Neural crest cell (in vitro differentiated cells): ENCODE measurements at places on chromosomes 6 and 20. TPM values are rescaled to one million over a fixed set of nuclear protein-coding genes. Genes with fewer than 3 reads are reported as not detected.

DNA sequence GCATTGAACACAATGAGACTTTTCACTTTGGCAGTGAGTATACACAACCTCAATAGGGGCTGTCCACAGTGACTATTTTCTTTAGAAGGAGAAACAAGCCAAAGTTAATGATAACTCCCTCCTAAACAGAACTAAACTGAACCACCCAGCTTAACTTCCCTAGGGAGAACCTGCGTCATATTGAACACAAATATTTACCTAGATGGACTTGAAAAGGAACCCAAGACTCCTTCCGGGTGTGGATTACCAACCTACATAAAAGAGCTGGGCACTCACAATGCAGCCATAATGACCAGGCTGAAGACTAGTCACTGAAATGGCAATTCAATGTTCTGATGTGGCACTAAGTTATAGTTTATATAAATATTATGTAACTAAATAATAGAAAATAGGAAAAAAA, 160.6 kb downstream of the IBTK start:
- DNase-seq = no peak
- H3K4me3 ChIP-seq = no peak overlapping the region
- H3K36me3 ChIP-seq = no peaks in the 10 kb centered on the region
- H3K27ac ChIP-seq = peak overlapping the region; percentile 19
- H3K4me1 ChIP-seq = peaks cover 26% of the 10 kb centered on the region
- no peaks in the 10 kb centered on the region for H3K27me3 ChIP-seq

GRCh38 chr20:33640287-33640686, 21.8 kb upstream of the C20orf144 start:
- H3K27ac ChIP-seq = no peak overlapping the region
- H3K27me3 ChIP-seq = no peaks in the 10 kb centered on the region
- no peaks in the 10 kb centered on the region for H3K4me1 ChIP-seq
- no peak for DNase-seq
- no peak overlapping the region for H3K4me3 ChIP-seq
- peaks cover 15% of the 10 kb centered on the region for H3K36me3 ChIP-seq

GRCh38 chr6:10384610-10385523, 30.0 kb downstream of the TFAP2A start:
- peaks cover 100% of the 10 kb centered on the region for H3K27me3 ChIP-seq
- H3K4me3 ChIP-seq = peak overlapping the region; percentile 56
- H3K4me1 ChIP-seq = peaks cover 63% of the 10 kb centered on the region
- no peak for DNase-seq
- H3K36me3 ChIP-seq = peaks cover 2% of the 10 kb centered on the region

- H3K36me3 ChIP-seq = no peaks in the 10 kb centered on the region
- no peaks in the 10 kb centered on the region for H3K27me3 ChIP-seq
- DNase-seq = no peak
- H3K4me3 ChIP-seq = no peak overlapping the region
- H3K4me1 ChIP-seq = peaks cover 58% of the 10 kb centered on the region
Observed at GRCh38 chr6:36784376-36784636, 54.9 kb downstream of the CPNE5 start.

DNA sequence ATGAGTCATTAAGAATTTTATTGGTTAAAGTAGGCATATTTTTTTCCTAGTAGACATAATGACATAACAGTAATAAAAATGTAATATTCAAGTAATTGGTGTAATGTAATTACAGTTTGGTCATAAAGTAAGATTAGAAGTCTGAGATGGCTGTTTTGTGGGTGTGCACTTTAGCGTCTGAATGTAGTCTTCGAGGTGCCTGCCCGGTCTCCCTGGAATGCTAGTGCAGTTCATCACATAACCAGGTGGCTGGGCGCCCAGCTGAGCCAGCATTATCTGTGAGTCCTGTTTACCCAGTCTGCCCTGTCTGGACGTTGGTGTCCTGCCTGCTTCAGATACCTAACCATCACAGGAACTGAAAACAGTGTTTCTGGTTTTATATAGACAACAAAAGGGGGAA, 419.1 kb downstream of the CDC5L start:
- no peak overlapping the region for H3K27ac ChIP-seq
- H3K4me3 ChIP-seq = no peak overlapping the region
- H3K27me3 ChIP-seq = no peaks in the 10 kb centered on the region
- peaks cover 4% of the 10 kb centered on the region for H3K4me1 ChIP-seq

DNA sequence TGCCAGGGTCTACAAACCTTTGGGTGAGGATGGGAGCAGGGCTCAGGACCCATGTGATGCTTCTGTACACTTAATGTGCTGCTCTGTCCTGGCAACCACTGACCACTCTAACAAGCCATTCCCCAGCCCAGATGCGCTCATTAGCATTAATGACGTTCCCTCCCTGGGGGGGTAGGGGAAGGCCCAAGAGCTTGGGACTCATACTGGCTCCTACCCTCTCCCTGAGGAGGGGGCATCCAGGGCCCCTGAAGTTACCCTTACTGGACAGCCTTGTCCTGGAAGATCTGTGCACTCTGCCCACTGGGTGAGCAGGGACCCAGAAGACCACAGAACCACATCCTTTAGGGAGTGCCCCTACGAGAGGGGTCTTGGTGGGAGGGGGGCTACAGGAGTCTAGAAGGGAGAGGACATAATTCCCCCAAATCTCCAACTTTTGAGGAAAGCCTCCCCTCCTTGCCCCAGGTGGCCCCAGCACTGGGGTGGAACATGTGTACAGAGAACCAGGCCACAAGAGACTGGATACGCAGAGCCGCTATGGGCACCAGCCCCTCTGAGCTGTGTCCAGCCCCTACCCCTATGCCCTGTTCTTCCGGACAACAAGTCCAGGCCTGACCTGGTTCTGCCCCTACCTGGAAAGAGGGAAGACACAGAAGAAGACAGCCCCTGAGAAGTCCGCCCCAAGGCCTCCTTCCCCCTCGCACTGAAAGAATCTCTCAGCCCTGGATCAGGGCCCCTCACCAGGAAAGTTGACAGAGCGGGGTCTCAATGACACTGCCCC, 1.4 kb downstream of the TEAD3 start:
- peak; percentile 40 for DNase-seq
- H3K4me3 ChIP-seq = peak overlapping the region; percentile 95
- H3K4me1 ChIP-seq = peaks cover 59% of the 10 kb centered on the region
- peak overlapping the region; percentile 52 for H3K27ac ChIP-seq
- H3K27me3 ChIP-seq = peaks cover 5% of the 10 kb centered on the region

DNA sequence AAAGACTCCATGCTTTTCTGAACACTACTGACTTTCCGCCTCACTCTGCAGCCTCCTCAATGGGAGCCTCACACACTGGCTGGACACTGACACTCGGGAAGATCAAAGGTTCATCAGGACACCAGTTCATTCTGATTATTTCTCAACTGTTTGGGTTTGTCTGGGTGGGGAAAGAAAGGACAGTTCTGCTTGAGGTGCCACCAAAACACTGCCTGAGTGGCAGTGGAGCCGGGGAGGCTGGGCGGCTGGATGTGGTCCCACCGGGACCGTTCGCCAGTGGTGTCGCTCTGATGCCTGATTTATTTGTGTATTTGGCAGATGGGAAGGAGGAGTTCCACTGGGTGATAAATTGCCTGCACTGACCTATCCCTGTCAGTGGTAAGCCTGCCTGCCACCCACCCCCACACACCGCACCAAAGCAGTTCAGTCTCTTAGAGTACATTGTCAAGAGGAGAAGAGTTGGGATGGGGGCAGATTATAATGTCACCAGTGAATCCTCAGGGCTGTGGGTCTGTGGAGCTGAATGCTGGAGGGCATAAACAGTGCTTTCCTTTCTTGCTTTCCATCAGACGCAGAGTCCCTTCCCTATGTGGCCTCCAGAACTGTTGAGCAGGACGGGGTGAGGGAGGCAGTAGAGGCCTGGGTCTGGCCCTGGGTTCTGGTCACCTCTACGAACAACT, 49.8 kb downstream of the EDN1 start:
- peaks cover 11% of the 10 kb centered on the region for H3K27me3 ChIP-seq
- no peak for DNase-seq
- H3K36me3 ChIP-seq = no peaks in the 10 kb centered on the region

- no peaks in the 10 kb centered on the region for H3K4me1 ChIP-seq
Observed at GRCh38 chr20:62889411-62889810, 27.8 kb upstream of the TCFL5 start.

GRCh38 chr6:68158256-68158655, 476.8 kb upstream of the ADGRB3 start:
- no peaks in the 10 kb centered on the region for H3K4me1 ChIP-seq
- no peak overlapping the region for H3K4me3 ChIP-seq
- no peaks in the 10 kb centered on the region for H3K27me3 ChIP-seq
- H3K36me3 ChIP-seq = peaks cover 5% of the 10 kb centered on the region

- peaks cover 22% of the 10 kb centered on the region for H3K4me1 ChIP-seq
- H3K27me3 ChIP-seq = peaks cover 98% of the 10 kb centered on the region
- H3K36me3 ChIP-seq = no peaks in the 10 kb centered on the region
Observed at GRCh38 chr6:105988321-105988720, 97.8 kb upstream of the PRDM1 start.

GRCh38 chr6:136201732-136202131, 48.4 kb downstream of the MTFR2 start:
- no peak overlapping the region for H3K27ac ChIP-seq
- H3K27me3 ChIP-seq = no peaks in the 10 kb centered on the region
- no peaks in the 10 kb centered on the region for H3K36me3 ChIP-seq

HTR1E gene
- not detected in 2 replicates for total RNA-seq
